ENCODE measurements at places on chromosomes 5 and 9.

DNA sequence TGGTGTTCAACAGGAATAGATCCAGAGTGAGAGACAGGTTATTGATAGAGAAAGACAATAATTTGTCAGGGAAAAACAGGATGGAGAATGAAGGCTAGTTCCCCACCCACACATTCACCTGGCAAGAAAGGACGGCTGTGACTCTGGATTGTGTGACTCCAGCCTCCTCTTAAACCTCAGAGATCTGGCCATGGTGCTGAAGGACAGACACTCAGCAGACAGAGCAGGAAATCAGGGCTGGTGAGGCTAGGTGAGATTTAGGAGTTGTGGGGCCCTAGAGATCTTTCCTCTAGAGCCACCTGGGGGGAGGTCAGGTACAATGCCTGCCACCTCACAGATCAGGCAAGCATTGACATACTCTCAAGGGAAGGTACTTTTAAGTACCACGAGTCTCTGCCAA lies 15.2 kb downstream of the OR1B1 start:
- no peak for DNase-seq

GRCh38 chr5:157390551-157391297 lies 69.3 kb upstream of the NIPAL4 start:
- no peak for DNase-seq

DNA sequence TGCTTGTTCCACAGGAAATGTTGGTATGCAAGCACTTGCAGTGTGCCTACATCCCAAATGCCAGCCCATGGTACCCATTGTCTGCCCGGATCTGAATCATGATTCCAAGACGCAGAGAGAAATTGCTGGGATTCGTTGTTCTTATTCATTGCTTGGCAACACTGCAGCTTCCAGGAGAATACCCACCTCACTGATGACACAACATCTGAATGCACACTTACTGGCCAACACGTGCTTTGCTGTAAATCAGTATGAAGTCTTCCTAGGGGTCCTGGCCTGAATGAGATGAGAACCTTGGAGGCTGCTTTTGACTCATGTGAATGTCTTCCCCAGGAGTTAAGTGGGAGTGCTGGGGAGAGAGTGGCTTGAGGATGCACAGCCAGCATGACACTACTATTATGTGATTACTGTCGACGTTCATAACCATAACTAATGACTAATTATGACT lies 11.6 kb downstream of the SRD5A1 start:
- no peak for DNase-seq

DNA sequence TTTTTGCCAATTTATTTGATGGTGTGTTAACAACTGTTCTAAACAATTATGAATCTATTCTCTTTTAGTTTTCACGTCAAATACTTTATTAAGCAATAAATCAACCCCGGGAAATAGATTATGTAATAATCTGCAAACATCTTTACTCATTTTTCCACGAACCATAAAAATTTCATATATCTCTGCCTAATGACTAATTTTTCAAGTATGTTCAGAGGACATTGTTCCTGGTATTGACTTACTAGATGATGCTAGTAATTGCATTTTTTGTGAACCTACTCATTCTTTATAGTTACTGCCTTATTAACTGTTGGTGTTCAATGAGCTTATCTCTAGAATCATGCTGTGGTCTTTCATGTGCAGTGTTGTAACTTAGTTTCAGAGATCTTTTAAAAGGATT lies 41.0 kb upstream of the FBN2 start:
- DNase-seq, result no peak

DNA sequence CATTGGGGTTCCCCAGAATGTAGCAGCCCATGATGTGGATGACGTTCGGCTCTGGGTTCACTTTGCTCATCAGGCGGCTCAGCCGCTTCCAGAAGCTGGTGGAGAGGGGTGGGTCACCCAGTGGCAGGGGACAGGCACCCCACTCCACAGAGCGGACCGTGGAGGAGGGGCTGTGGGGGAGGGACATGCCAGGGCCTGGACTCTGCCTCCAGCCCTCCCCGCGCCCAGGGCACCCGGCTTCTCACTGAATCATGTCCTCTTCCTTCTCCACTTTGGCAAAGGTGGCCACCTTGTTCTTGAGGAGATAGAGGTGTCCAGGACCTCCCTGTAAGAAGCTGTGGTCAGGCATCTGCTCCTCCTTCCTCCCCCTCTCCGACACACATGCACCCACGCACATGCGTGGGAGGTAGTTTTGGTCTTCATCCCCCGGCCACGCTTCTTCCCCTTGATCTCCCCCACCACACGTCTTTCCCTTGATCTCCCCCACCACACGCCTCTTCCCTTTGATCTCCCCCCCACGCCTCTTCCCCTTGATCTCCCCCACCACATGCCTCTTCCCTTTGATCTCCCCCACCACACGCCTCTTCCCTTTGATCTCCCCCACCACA lies 8.9 kb upstream of the ENTPD8 start:
- no peak for DNase-seq

- no peak for DNase-seq
These were observed 91.2 kb downstream of the ANXA2R start for GRCh38 chr5:42948961-42949347.

DNA sequence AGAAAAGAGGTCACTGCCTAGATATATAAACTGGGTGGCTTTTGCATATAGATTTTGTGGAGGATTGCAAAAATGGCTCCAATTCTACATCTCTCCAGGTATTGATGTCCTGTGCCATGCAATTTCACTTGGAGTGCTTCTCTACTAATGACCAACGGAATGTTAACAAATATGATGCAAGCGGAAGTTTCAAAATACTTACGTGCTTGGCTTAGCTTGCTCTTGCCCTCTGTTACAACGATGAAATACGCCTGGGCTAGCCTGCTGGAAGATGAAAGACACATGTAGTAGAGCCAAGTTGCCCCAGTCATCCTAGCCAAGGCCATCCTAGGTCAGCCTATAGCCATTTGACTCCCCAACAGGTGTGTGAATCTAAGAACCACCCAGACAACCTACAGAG lies 3.6 kb upstream of the POC5 start:
- DNase-seq, result no peak

GRCh38 chr5:90287036-90287435 lies 122.5 kb downstream of the CETN3 start:
- DNase-seq, result no peak

DNA sequence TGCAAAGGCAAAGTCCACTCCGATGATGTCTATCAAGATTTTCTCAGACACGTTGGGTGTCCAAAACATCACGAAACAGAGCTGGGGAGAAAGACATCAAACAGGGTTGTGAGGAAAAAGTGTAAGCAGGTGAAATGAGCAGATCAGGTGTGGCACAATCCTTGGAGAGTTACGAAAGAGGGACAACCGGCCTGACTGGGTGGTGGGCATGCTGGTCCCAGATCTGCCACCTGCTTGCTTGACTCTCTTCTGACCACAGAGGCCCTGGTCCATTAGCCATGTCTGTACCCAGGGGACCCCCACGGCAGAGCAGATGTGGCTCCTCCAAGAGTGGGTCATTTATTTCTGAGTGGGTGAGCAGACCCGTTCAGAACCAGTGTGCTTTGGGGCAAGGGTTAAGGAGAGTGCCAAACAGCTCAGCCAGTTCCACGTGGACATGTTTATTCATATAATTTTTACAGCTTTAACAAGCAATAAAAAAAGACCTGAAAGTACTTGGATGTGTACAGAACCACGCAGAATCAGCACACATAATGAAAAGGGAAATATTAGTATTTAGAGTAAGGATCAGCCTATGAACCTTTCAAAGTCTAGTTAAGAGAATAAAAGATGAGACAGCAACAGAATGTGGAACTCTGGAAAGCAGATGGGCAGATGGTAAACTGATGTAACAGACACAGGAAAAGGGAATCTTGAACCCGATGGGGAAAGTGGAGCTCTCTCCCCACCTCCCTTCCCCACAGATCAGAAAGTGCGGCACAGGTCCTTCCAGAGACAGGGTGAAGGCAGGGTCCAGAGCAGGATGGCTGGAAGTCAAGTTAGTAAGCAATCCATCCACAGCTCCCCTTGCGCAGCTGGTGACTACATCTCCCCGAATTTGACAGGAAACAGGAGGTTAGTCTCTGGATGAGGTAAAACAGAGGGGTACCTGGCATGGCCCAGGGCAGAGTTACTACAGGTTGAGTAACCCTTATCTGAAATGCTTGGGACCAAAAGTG lies 52.5 kb downstream of the OTULIN start:
- no peak for DNase-seq

DNA sequence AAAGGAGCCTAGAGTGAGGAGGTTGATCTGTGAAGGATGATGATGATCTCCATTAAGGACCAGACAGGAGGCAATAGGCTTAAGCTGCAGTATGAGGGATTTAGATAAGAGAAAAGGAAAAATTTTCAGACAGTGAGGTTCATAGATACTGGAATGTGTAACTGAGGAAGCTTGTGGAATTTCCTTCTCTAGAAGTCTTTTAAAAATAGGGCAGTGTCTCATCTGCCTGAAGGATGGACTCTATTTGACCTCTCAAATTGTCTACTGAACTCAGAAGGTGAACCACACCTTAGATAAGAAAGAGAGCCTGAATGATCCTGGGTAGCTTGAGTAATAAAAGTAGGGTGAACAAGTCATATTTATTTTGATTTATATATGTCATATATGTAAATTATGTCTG lies 148.2 kb upstream of the CDKN2B start:
- no peak for DNase-seq

DNA sequence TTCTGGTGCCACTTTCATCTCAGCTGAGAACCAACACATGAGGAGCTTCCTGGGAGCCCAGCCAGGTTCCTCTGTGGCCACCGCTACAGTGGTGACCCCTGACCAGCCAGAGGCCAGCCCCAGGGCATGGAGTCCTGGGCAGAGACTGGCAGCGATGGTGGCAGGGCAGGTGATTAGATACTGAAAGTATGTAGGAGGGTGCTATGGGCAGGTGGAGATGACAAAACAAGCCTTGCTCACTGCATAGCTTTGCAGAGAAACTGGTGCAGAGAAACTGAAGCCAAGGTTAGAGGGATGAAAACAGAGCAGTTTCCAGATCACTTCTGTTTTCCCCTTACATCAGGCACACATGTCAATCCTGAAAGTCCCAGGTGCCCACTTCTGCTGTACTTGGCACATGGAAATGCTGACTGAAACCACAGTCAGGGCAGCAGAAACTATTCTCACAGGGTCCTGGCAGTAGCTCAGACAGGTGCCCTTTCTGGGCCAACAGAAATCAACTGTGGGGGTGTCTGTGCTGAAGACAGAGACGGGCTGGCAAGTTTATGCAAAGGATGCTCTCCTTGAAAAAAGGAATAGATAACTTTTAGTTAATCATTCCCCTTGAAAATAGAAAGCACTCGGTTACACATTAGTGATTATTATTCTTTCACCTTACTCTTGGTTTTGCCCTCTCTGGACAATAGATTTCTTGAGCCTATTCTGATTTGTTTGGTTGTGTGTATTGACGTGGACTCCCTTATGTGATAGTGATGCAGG lies 90.3 kb downstream of the ANKRD55 start:
- no peak for DNase-seq

DNA sequence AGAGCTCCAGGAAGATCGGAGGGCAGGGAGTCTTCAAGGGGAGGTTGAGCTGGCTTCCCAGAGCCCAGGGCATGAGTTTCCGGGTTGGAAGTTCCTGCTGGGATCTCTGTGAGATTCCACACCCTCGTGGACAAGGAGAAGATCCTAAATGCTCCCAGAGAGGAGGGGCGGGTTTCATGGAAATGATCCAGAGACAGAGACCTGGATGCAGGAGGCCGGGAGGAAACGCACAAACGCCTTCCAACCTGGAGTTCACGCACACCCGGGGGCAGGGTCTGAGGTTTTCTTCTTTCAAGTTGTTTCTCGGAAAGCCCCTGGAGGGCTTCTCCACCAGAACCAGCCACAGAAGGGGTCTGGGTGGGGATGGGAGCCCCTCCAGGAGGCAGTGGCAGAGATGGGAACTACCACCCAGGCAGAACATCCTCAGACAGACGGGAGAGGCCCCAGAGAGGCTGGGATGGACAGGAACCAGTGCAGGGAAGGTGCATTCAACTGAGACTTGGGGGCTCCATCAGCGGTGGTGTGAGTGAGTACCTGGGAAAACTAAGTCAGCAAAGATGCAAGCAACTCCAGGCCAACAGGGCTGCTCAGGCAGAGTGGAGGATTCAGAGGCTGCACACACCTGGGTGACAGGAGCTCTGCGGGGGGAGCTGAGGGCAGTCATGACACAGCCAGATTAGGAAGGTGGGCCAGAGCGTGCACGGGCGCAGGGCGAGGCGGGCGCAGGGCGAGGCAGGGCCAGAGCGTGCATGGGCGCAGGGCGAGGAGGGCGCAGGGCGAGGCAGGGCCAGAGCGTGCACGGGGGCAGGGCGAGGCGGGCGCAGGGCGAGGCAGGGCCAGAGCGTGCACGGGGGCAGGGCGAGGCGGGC lies 52.1 kb upstream of the EXOC3 start:
- DNase-seq, result no peak

DNA sequence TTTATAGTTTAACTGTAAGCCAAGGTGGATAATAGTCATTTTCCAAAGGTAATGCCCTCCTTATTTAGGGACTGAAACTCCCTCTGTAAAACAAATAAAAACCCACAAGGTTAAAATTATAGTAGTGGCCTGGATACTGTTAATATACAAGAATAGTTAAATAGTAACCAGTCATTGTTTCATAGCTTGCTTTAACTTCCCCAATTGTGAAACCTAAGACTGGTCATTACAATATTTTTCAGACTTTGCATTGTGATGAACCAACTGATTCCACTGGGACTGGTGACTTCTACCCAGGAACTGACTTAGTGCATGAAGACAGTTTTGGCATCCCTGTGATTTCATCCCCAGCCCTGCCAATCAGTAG lies 162.6 kb downstream of the SMC2 start:
- DNase-seq, result no peak

DNA sequence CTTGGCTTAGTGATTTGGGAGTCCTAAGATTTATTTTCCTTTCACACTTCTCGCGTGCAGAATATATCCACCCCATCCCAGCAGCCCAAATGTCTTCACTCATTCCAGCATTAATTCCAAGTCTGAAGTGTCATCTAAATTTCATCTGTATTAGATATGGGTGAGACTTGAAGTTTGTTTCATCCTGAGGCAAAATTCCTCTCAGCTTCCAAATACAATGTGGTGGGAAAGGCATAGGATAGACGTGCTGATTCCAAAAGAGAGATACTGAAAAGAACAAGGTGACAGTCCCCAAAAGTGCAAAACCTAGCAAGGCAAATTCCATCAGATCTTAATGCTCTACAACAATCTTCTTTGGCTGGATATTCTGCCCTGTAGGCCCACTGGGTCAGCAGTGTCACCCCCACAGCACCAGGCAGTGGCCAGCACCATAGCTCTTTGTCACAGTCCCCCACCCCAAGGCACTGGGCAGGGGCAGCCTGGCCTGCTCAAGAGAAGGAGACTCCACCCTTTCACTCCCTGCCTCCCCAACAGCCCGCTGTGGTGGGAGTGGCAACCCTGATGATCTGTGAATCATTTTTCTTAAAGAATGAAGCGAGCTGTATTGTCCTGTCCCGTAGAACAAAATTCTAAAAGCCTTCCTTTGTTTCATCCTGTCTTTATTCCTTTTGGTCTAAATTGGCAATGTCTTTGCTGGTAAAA lies 2.7 kb upstream of the ADAM19 start:
- DNase-seq, result no peak

DNA sequence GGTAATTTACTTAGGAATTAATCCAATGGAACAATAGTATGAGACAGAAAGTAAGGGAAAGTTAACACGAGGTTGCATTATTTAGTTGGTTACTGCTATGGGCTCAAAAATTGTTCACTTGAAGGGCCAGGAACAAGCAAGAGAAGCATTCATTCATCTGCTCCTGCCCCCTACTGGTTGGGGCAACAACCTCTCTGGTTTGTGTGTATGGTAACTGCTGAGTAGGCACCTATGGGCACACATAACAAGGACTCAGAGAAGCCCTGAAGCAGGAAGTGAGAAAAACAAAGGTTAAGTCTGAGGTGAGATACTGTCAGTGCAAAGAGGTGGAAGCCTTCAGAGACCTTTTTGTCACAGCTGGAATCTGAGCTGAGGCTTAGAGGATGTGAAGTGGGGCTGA lies 34.4 kb upstream of the RANBP6 start:
- DNase-seq, result peak; percentile 50

All from NCI-H69 (cell line).